ENCODE measurements at places on chromosomes 16 and 17.

DNA sequence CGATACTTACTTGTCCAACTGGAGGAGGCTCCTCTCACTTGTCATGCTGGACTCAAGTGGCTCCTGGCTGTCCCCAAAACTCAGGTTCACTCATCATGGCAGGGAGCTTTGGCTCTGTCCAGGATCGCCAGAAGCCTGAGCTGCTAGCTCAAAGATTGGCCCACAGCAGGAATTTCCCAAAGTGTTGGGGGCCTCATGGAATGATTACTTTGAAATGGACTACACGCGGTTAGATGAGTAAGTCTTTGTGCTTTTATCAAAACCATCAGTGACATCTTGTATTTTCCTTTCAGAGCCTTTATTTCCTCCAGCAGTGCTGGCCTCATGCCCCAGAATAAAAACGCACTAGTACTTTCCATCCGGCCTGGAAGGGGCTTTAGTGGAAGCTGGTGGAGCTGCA lies 29.2 kb upstream of the PHB1 start:
- no peak for DNase-seq

DNA sequence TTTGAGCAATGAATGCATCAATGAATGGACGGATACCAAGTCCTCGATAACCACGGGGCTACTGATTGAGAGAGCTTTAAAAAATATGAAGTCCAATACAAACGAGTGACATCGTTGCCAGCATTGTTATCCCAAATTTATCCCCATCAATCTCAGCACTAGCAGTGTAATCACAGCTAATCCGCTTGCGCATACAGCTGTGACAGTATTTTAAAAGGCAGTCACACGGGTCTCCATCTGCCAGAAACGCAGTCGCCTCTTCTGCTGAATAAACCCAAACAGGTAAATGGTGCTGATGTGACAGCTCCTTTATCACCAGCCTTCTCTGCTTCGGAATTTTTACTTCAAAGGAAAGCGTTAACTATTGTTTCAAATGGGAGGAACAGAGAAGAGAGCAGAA lies 311.1 kb downstream of the XYLT1 start:
- no peak for DNase-seq

DNA sequence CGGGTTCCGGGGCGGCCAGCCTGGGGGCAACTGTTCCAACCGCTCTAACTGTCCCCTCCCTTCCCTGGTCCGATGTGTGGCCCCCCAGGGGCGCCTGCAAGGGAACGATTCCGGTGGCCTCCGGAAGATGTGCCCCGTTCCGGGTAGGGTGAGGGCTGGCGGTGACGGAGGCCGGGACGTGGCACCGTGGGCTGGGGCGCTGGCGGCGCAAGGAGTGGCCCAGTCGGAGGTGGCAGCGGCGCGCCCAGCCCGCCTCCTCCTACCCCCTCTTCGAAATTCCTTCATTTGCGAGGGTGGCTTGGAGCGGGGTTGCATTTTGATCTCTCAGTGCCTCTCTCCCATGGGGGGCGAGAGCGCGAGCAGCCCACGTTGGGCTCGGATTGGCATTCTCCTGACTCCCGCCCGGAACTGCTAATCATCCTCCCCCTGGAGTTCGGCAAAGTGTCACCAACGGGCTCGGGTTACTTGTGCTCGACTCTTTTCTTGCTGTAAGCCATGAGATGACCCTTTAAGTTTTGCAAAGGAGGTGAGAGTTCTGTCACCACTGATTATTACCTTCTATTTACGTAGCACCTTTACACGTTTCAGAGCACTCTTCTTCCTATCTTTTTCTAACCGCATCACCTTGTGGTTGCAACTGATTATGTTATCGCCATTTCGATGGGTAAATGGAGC lies 622 bp downstream of the NDEL1 start:
- DNase-seq: peak; percentile 90

DNA sequence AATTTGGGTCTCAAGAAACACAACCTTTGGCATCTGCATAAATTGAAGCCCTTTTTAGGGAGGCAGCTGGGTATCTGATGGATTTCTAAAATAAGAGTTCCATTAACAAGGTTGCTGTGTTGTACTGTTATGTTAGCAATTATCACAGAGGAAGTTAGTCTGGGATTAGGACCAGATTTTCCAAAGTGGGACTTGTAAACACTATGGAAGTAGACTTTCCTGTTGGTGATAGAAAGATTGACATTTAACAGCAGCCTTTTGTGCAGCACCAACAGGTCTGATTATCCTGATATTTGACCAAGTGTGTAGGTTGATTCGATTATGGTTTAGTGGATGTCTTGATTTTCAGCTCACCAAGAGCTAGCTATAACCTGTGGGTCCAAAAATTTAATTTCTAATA lies 46.4 kb downstream of the TMEM100 start:
- DNase-seq: no peak

Data from suppressor macrophage (primary cell).